ENCODE measurements at places on chromosomes 13 and 19.

DNA sequence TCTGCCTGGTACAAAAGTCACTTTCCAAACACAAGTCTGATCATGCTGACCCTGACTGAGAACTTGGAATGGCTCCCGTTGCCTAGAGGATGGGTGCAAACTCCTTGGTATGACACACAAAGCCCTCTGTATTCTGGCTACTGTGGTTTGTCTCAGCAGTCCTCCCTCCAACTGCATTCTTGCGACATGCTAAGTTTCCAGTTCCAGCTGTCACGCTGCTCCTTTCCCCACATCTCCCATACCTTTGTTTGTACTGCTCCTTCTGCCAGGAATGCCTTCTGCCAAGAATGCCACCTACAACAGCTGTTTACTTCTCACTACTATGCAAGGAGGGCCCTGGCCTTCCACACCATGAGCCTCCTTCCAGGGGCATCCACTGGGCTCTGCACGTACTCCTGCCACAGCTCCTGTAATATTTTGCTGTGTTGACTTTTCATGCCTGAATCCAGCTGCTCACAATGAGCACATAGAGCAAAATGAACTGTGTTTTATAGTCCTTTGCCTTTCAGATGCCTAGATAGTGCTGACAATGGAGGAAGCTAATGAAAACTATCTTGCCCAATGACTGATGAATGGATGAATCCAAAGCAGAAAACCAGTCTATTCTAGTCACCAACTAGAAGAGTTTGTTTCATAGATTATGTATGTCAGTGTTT, 543.7 kb downstream of the EFNB2 start:
- no peak for DNase-seq

DNA sequence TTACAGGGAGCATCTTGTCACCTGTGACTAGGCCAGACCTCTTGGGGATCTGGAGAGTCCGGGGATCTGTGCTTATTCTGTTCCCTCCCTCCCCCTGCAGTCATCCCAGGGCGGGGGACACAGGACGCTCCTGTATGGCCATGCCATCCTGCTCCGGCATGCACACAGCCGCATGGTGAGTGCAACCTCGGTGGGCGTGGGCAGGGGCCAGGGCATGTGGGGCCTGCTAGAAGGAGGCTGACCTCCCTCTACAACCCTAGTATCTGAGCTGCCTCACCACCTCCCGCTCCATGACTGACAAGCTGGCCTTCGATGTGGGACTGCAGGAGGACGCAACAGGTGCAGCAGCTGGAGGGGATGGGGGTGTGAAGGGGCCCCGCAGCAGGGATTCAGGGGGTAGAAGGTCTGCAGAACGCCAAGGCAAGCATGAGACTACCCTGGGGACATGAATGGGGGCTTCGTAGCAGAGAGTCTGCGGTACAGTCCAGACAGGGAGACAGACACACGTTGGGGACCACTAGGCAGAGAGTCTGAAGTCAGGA, 10.0 kb downstream of the RYR1 start:
- DNase-seq, result no peak

GRCh38 chr13:51457086-51457815, 4.4 kb upstream of the INTS6 start:
- DNase-seq, result no peak

- DNase-seq, result no peak
These were observed 2.3 kb upstream of the MAP2K7 start for GRCh38 chr19:7901337-7901736.

DNA sequence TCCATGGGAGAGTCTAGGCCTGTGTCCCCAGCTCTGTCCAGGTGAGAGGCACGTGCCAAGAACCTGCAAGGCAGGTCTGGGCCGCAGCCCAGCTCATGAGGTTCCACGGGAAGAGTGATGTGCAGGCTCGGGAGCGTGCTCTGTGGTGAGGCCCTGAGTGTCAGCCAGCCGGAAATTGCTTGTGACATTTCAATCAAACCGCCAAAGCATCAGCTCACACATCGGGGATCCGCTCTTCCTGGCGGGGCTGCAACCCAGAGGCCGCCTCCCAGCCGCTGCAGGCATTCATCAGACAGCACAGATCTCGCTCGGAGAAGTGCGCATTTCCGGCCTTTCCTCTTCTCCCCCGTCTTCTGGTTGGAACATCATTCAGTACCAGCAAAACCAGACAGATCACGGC, 109.3 kb downstream of the KDM4B start:
- DNase-seq, result no peak

- peak; percentile 76 for DNase-seq
These were observed 16.0 kb upstream of the ERCC1 start for GRCh38 chr19:45439569-45440258.

DNA sequence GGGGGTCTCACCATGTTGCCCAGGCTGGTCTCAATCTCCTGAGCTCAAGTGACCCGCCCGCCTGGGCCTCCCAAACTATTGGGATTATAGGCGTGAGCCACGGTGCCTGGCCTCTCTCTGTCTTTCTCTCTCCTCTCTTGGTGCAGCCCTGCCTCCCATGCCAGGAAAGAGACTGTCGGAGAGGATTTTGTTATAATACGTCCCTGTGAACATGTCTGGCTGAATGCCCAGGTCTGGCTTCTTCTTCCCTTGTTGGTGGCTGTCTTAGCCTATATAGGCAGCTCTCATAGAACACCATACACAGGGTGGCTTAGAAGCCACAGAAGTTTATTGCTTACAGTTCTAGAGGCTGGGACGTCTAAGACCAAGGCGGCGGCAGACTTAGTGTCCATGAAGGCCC, 46.4 kb downstream of the PEX11G start:
- no peak for DNase-seq

DNA sequence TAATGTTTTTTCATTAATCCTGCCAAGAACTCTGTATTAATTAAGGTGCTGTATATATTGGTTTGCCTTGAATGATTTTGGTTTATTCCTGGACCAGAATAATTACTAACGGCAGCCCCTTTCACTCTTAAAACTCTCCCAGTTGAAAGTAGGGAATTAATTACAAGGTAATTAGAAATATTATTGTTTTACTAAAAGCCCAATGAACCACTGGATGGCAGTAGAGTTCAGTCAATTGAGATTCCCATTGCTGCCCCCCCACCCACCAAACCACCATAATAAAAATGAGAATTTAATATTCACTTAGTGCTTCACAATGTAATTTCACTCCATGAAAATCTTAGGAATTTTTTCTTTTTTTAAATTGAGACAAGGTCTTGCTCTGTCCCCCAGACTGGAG, 13.7 kb downstream of the WBP4 start:
- peak; percentile 12 for DNase-seq

DNA sequence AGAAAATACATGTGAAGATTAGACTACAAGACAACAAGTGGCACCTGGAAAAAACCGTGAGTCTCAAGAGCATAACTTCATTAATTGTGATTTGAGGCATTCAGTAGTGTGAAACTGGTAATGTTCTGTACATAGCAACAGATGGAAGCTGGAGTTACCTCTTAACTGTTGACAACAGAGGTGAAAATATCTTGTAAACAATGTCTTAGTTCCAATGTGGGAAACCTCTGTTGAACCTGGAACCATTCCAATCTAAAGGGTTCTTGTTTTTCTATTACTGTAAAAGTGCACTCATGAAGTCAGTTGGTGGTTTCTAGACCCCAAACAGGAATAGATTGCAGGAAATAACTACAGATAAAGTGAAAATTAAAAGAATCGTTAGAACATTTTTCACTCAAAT, 728.4 kb downstream of the SLITRK1 start:
- DNase-seq, result no peak

GRCh38 chr19:16922592-16922934, 33.8 kb downstream of the F2RL3 start:
- DNase-seq, result no peak

- DNase-seq, result no peak
These were observed 9.1 kb downstream of the PCDH17 start for GRCh38 chr13:57640607-57641006.

DNA sequence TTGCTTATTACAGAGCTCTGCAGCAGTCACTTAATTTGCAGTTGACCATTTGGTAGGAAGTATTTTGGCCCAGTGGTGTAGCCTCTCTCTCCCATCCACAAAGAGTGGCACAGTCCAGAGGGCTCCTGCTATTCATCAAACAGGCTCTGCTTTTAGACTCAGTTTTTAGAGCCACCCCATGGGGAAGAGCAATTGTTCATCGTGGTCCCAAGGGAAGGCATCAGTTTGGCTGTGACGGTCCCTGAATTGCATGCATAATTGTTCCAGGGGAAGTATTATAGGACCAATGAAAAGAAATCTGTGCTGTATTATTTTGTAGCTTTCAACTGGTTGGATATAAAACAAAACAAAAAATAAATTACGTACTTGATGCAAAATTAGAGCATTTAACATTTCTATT, 799.0 kb downstream of the DACH1 start:
- no peak for DNase-seq

GRCh38 chr19:40640744-40641143, 39.6 kb downstream of the LTBP4 start:
- DNase-seq, result no peak

DNA sequence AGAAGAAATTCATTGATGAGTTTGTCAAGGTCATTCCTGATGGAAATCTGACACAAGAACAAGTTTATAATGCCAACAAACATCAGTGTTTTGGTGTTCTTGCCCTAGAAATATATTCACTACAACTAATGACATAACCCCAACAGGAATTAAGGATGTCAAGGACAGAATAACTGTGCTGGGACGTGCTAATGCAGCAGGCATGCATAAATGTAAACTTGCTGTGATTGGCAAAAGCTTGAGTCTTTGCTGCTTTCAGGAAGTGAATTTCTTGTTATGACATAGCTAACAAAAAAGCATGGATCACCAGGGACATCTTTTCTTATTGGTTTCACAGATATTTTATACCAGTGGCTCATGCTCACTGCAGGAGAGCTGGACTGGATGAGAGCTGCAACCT, 144.6 kb downstream of the KCTD12 start:
- DNase-seq, result no peak

DNA sequence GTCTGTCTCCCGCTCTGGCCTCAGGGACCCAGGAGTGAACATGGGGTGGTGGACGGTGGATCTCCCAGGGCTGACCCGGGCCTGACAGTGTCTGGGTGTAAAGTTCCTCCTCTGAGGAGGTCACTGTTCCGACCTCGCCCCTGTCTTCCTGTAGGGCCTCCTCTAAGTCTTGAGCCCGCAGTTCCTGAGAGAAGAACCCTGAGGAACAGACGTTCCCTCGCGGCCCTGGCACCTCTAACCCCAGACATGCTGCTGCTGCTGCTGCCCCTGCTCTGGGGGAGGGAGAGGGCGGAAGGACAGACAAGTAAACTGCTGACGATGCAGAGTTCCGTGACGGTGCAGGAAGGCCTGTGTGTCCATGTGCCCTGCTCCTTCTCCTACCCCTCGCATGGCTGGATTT, at the start of gene SIGLEC9:
Gene SIGLEC9, plus strand, starts transcription at position 178 of the 400 bp plus-strand sequence. Its CDS starts 69 bp downstream, at position 247.
- DNase-seq, result no peak

GRCh38 chr13:48415516-48415915, 2.6 kb upstream of the LPAR6 start:
- no peak for DNase-seq

DNA sequence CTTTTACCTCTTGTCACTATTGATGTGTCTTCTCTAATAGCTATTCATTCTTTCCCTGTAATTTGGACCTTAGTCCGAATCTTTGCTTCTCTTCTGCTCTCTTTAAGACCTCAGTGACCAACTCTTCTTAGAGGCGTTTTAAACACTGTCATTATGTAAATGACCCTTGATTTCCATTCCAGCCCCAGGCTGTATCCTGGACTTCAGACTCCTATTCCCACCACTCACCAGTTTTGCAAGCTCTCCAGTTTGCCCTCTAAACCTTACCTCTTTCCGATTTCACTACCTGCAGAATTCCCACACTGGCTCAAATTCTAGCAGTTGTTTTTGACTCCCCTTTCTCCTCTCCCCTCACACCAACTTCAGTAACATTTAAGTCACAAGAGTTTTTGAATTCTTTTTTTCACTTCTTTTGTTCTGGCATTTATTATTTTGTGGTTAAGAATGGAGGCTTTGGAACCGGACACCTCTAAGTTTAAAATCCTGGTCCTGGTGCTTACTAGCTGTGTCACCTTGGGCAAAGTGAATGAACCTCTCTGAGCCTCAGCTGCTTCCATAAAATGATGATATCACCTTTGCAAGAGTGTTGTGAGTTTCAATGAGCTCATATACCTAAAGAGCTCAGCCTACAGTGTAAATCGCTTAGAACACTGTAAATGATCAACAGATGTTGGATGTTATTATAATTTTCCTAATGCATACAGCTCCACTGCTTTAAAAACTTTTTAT, 13.6 kb upstream of the HMGB1 start:
- DNase-seq, result no peak

DNA sequence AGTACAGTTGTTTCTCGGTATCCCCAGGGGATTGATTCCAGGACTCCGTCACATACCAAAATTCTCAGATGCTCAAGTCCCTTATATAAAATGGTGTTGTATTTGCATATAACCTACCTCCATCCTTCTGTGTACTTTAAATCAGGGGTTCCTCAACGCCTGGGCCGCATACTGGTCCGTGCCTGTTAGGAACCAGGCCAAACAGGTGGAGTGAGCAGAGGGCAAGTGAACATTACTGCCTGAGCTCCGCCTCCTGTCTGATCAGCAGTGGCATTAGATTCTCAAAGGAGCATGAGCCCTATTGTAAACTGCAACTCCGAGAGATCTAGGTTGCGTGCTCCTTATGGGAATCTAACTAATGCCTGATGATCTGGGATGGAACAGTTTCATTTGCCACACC, 42.2 kb upstream of the KCTD4 start:
- DNase-seq, result no peak

DNA sequence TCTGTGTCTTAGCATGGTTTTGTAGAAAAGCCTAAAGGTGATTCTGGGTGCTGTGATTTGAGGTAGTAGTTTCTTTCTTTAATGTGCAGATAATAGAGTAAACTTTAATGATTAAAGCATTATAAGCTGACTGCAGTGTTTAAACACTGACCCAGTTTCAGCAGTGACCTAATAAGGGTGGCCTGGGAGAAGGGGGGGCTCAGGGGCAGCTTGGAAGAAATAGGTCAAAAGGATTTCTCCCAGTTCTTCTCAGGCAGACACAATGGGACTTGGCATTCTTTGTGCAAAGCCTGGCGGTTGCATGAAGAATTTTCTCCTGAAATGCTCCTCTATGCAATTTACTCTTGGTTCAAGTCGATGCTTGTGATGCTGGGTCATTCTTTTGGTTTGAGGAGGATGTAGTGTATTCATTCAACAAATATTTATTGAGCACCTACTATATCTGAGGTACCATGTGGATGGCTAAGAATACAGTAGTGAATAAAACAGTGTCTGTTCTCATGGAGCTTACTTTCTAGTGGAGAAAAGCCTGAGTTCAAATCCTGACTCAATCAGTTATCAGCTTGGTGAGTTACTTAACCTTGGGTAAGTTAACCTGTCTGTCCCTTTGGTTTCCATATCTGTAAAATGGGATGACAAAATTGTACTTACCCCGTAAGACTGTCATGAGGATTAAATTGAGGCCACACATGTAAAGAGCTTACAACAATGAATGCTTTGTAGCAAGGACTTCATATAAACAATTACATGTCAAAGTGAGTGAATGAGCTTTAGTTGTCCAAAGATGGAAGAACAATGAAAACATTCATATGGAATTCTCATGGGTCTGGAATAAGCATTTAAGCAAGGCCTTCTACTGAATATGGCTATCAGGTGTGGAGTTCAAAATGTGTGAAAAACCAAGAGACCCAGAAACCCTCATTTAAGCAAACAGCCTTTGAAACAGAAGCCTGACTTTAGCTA, 210.2 kb downstream of the KCNRG start:
- no peak for DNase-seq

GRCh38 chr19:33389421-33390100, 16.1 kb downstream of the CEBPG start:
- DNase-seq, result no peak
